ENCODE measurements at places on chromosomes 13 and 19.

DNA sequence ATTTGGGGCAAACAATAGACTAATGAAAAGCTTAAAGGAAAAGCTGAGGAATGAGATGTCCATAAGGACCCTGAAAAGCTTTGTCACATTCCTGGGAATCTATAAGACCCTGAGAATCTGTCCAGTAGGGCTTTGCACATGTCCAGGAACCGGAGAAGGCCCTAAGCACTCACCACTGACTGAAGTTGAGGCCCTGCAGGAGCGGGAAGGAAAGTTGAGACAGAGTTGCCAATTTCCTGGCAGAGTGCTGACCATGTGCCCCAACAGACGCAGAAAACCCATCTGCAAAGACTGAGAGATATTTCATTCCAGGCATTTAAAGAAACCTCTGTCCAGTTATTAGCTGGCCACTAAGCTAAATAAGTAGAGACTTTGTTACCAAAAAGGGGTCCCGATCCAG, 890.5 kb downstream of the UQCRFS1 start:
- no peaks in the 10 kb centered on the region for H3K36me3 ChIP-seq
- no peak overlapping the region for H3K27ac ChIP-seq
- no peaks in the 10 kb centered on the region for H3K4me1 ChIP-seq
- H3K27me3 ChIP-seq, result no peaks in the 10 kb centered on the region
- H3K4me3 ChIP-seq, result no peak overlapping the region

- no peak overlapping the region for H3K4me3 ChIP-seq
- H3K4me1 ChIP-seq, result no peaks in the 10 kb centered on the region
- H3K27ac ChIP-seq, result no peak overlapping the region
- H3K27me3 ChIP-seq, result no peaks in the 10 kb centered on the region
- no peak for DNase-seq
Observed at GRCh38 chr19:5130371-5131030, 161.6 kb downstream of the KDM4B start.

- peak within 1 kb of the TSS; percentile 56 for H3K27ac ChIP-seq
- DNase-seq, result no peak
- peak within 1 kb of the TSS; percentile 48 for H3K4me3 ChIP-seq
- no peaks in the 10 kb centered on the region for H3K27me3 ChIP-seq
- no peaks in the 10 kb centered on the region for H3K36me3 ChIP-seq
Observed at GRCh38 chr19:39032063-39032918, at the start of gene FBXO27. TSS of gene FBXO27 (minus strand) at chr19:39032549. CDS start at chr19:39032227, 322 bp downstream.

- no peaks in the 10 kb centered on the region for H3K27me3 ChIP-seq
- no peak overlapping the region for H3K27ac ChIP-seq
- no peak for DNase-seq
- H3K4me3 ChIP-seq, result no peak overlapping the region
Observed at GRCh38 chr13:46640843-46641242, 87.9 kb downstream of the LRCH1 start.

DNA sequence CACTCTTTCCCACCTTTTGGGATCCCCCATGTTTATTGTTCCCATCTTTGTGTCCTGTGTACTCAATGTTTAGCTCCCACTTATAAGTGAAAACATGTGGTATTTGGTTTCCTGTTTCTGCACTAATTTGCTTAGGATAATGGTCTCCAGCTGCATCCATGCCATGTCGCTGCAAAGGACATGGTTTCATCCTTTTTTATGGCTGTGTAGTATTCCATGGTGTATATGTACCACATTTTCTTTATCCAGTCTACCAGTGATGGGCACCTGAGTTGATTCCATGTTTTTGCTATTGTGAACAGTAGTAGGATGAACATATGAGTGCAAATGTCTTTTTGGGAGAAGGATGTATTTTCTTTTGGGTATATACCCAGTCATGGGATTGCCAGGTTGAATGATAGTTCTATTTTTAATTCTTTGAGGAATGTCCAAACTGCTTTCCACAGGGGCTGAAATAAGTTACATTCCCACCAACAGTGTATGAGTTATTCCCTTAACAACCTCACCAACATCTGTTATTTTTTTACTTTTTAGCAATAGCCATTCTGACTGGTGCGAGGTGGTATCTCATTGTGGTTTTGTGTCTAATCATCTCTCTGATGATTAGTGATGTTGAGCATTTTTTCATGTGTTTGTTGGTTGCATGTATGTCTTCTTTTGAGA, 55.7 kb upstream of the MEDAG start:
- no peak overlapping the region for H3K27ac ChIP-seq
- peaks cover 77% of the 10 kb centered on the region for H3K4me1 ChIP-seq
- H3K27me3 ChIP-seq, result no peaks in the 10 kb centered on the region
- H3K36me3 ChIP-seq, result no peaks in the 10 kb centered on the region
- no peak overlapping the region for H3K4me3 ChIP-seq
- DNase-seq, result no peak

GRCh38 chr19:55350620-55351315, 3.8 kb downstream of the COX6B2 start:
- DNase-seq, result no peak
- no peak overlapping the region for H3K27ac ChIP-seq
- H3K27me3 ChIP-seq, result peaks cover 36% of the 10 kb centered on the region
- no peak overlapping the region for H3K4me3 ChIP-seq
- H3K36me3 ChIP-seq, result no peaks in the 10 kb centered on the region
- peaks cover 19% of the 10 kb centered on the region for H3K4me1 ChIP-seq

- H3K27ac ChIP-seq, result peak overlapping the region; percentile 99
- no peaks in the 10 kb centered on the region for H3K27me3 ChIP-seq
- no peak for DNase-seq
- peak overlapping the region; percentile 97 for H3K4me3 ChIP-seq
- peaks cover 49% of the 10 kb centered on the region for H3K4me1 ChIP-seq
Observed at GRCh38 chr19:48874303-48875135, 2.3 kb downstream of the PPP1R15A start.

DNA sequence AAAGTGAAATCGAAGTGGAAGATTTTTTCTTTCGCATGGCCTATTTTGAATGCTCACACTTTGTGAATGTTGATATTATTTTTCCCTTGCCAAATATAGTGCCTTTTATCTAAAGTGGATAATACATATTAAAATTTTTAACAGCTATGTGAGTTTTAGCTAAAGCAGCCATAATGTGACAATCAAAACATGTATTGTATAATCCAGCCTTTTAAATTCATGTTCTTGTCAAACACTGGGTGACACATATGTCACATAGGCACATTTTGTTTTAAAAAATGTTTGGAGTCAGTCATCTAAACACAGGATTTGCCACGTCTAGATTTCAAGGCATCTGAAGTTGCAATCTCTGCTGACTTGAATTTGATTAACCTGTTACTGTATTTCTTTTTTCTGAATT, 1256.6 kb downstream of the SLITRK1 start:
- no peak for DNase-seq
- H3K27me3 ChIP-seq, result no peaks in the 10 kb centered on the region
- no peaks in the 10 kb centered on the region for H3K36me3 ChIP-seq

GRCh38 chr19:13646758-13647157, 117.6 kb upstream of the MRI1 start:
- H3K27ac ChIP-seq, result no peak overlapping the region
- no peaks in the 10 kb centered on the region for H3K36me3 ChIP-seq
- DNase-seq, result no peak
- no peaks in the 10 kb centered on the region for H3K27me3 ChIP-seq
- peaks cover 12% of the 10 kb centered on the region for H3K4me1 ChIP-seq

DNA sequence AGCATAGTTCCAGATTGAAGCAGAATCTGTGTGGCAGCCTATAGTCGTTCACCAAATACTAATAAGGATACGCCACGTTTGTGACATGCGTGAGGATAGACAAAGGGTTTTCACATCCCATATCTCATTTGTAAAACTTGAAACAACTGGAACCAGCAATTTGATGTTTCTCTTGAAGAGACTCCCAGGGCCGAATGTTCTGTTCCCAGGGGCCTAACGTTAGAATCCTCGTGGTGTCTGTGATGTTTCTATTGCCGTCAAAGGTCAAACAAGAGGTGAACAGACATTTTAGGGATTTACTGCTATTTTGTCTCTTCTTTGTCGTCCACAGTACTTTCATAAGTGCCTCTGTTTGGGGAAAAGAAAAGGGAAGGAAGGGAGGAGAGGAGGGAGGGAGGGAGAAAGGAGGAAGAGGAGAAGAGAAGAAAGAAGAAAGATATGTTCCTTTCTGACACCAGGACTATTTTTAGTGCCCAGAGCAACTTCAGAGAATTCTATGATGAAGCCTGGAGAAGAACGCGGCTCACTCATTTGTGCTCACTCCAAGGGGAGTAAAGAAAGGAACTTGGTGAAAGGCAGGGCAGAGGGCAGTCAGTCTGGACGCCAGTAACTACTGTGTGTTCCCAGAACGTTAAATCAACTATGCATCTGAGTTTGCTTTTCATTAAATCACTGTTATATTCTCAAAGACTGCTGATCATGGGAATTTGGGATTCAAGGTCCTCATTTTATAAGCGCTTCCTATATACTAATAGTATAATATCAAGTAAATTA, 154.5 kb downstream of the DCT start:
- H3K4me3 ChIP-seq, result no peak overlapping the region
- no peaks in the 10 kb centered on the region for H3K27me3 ChIP-seq
- no peak overlapping the region for H3K27ac ChIP-seq
- H3K4me1 ChIP-seq, result peaks cover 10% of the 10 kb centered on the region
- H3K36me3 ChIP-seq, result no peaks in the 10 kb centered on the region
- DNase-seq, result no peak

DNA sequence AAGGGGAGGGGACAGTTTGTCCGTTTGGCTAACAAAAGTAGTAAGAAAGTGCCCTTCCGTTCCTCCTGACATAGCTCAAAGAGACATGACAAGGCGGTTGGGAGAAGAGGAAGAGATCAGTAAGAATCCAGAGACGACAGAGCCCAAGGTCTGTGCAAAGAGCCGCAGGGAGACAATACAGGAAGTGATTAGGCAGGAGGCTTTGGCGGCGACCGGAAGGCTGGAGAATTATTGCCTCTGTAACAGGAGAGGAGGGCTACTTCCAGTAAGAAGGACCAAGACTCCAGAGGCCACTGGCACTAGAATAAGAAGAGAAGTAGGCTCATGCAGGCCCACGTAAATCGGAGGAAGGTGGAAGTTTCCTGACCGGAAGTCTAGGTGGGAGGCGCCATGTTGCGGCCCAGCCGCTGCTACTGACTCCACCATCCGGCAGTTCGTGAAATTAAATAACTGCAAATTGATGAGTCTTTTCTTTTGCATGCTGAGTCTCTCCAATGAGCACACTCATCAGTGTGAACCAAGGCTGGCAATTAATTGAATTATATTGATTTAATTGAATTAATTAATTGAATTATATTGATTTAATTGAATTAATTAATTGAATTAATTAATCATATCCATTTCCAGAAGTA, 9.9 kb downstream of the RFX2 start:
- no peak overlapping the region for H3K27ac ChIP-seq
- peaks cover 31% of the 10 kb centered on the region for H3K4me1 ChIP-seq
- no peaks in the 10 kb centered on the region for H3K27me3 ChIP-seq
- no peaks in the 10 kb centered on the region for H3K36me3 ChIP-seq
- H3K4me3 ChIP-seq, result no peak overlapping the region

DNA sequence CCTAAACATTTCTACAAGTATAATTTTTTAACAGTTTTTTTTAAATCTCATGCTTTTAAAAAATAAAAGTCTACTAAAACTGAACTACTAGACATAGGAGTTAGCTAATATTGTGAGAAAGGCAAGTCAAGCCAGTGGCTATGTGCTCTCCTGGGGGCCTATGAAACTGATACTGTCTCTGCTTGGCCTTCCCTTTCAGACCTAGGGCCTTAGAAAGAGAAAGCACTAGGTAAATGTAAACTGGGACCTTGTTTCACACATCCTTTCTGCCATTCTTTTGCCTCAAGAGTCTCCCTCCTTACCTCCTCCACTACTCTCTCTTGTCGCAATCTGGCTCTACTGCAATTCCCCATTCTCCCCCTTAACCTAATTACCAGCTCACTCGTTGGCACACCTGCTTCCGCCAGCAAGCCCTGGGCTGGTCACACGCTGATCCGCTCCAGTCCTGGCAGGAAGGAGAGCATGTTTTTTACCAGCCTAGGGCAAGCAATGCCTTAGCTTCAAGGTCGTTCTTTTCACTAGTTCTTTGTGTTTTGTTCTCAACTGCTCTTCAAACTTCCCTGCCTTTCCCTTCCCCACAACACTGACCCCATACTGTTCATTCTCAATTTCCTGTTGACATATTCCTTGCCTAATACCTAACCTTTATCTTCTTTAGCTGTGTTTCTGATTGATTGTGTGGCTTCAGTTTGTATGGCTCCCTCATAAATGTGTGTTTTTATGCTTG, 23.1 kb downstream of the TBC1D4 start:
- peak overlapping the region; percentile 49 for H3K4me3 ChIP-seq
- H3K27me3 ChIP-seq, result no peaks in the 10 kb centered on the region
- peaks cover 94% of the 10 kb centered on the region for H3K4me1 ChIP-seq

DNA sequence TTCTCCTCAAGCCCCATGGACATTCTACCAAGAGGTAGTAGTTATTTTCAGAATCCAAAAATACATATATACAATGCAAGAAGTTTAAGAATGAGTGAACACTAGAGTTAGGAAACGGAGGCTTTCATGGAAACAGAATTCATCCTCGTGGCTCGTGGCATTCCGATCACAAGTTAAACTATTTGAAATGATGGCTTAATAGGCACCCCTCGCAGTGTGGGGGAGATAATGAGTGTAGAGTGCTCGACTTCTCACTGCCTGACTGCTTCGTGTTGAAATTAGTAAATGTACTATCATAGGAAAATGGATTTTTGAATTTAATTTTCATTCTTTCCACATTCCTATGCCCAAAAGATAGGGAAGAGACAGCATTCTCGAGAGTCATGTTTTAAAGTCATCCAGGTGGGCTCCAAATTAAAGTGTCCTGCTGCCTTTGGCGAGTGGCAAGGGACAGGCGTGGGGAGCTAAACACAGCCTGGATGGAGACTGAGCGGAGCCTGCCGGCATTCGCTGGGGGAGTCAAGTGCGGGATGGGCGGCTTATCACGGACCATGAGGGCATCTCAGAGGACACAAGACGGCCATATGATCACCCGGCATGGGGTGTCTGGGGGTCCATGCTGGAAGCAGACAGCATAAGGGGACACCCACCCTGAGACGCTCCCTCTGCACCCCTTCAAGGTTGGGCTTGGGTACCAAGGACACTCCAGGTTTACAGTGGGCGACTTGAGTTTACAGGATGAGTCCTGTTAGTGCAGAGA, 165.2 kb downstream of the TEX29 start:
- H3K4me3 ChIP-seq, result no peak overlapping the region
- no peaks in the 10 kb centered on the region for H3K36me3 ChIP-seq
- no peak for DNase-seq
- H3K27ac ChIP-seq, result no peak overlapping the region

GRCh38 chr13:48828962-48829411, 146.7 kb upstream of the FNDC3A start:
- H3K4me3 ChIP-seq, result no peak overlapping the region
- H3K27ac ChIP-seq, result no peak overlapping the region
- DNase-seq, result no peak

- H3K4me3 ChIP-seq, result no peak overlapping the region
- H3K27ac ChIP-seq, result no peak overlapping the region
- no peaks in the 10 kb centered on the region for H3K27me3 ChIP-seq
- DNase-seq, result no peak
Observed at GRCh38 chr13:45541806-45542205, 73.7 kb downstream of the ERICH6B start.

GRCh38 chr13:30676672-30677071, 58.7 kb upstream of the ALOX5AP start:
- no peaks in the 10 kb centered on the region for H3K36me3 ChIP-seq
- peak; percentile 26 for DNase-seq
- peaks cover 3% of the 10 kb centered on the region for H3K27me3 ChIP-seq
- no peak overlapping the region for H3K4me3 ChIP-seq

Measured in HepG2 (cell line).